ENCODE measurements at places on chromosomes 1 and 21.

- no peak for DNase-seq
Observed at GRCh38 chr1:69088571-69088970, 479.2 kb upstream of the LRRC7 start.

GRCh38 chr1:36076979-36077573 is 6.8 kb upstream of the TEKT2 start:
- DNase-seq: no peak

DNA sequence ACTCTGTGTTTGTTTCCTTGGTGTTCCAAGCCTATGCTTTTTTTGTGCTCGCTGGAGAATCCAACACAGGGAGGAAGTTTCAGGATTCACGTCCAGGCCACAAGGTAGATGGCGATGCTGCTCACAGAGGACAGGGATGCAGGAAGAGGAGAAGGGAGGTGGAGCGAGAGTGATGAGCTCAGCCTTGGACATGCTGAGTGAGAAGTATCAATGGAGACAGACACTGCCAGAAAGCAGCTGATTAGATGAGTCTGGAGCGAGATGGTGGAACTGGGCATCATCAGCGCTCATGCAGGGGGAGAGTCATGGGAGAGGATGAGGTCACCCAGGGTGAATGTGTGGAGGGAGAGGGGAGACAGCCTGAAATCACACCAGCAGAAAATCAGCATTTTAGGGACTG is 110.0 kb downstream of the GLUL start:
- DNase-seq: no peak

DNA sequence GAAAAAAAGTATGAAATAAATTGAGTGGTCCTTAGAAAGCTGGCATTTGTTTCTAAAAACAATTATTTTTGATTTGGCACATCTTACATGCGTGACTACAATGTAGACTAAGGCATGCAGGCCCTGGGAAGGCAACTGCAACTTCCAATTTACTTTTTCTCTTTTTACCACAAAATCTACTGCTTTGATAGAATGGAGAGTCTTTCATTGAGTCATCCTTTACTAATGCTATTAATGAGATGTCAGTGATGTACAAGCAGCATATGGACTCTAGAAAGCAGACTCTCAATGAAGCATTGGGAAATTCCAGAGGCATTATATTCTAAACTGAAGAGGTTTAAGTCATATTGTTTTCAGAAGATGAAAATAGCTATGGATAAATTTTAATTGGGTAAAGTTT is 29.6 kb upstream of the PRRX1 start:
- no peak for DNase-seq

Measured in T-helper 2 cell (primary cell).